ENCODE measurements at places on chromosomes 5 and 9. TPM values are rescaled to one million over a fixed set of nuclear protein-coding genes. Genes with fewer than 3 reads are reported as not detected.

DNA sequence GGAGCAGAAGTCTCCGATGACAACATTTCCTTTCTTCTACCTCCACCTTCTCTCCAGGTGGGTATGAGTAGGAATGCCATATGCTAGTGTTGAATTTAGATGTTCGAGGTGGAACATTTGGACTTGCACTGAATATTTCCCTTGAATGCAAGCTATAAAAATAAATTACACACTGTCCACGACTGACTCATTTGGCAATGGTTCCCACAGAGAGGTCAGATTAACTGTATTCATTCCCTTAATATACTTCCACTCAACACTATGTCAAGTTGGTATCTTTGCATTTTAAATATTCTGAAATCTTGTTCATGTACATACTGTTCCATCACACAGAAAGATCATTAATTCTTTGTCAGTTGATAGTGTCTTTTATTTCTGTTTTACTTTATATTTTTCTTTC, 222.6 kb upstream of the PIK3R1 start:
- no peaks in the 10 kb centered on the region for H3K27me3 ChIP-seq
- no peak overlapping the region for H3K27ac ChIP-seq
- DNase-seq, result no peak
- no peak overlapping the region for H3K4me3 ChIP-seq
- no peaks in the 10 kb centered on the region for H3K4me1 ChIP-seq
- no peaks in the 10 kb centered on the region for H3K36me3 ChIP-seq

GRCh38 chr5:72015103-72015548, 92.1 kb upstream of the MAP1B start:
- no peak overlapping the region for H3K27ac ChIP-seq
- no peaks in the 10 kb centered on the region for H3K4me1 ChIP-seq
- DNase-seq, result peak; percentile 17
- no peaks in the 10 kb centered on the region for H3K36me3 ChIP-seq
- H3K27me3 ChIP-seq, result peaks cover under 1% of the 10 kb centered on the region
- no peak overlapping the region for H3K4me3 ChIP-seq

The PAX5 gene
- not detected for polyA plus RNA-seq

The SLC45A2 gene
- not detected for polyA plus RNA-seq

The FCHO2 gene
- 10.6 TPM for polyA plus RNA-seq

The CDO1 gene
- not detected for polyA plus RNA-seq

GRCh38 chr5:169629847-169630548, 7.1 kb upstream of the DOCK2 start:
- H3K36me3 ChIP-seq, result no peaks in the 10 kb centered on the region
- no peak overlapping the region for H3K4me3 ChIP-seq
- H3K27ac ChIP-seq, result no peak overlapping the region
- DNase-seq, result no peak
- no peaks in the 10 kb centered on the region for H3K27me3 ChIP-seq
- H3K4me1 ChIP-seq, result no peaks in the 10 kb centered on the region
